Thoracic aorta (tissue), 2 donors: ENCODE measurements at places on chromosomes 2 and 18. TPM values are rescaled to one million over a fixed set of nuclear protein-coding genes. Genes with fewer than 3 reads are reported as not detected.

The SMYD1 gene
- total RNA-seq: not detected

The IL37 gene
- not detected for total RNA-seq

DNA sequence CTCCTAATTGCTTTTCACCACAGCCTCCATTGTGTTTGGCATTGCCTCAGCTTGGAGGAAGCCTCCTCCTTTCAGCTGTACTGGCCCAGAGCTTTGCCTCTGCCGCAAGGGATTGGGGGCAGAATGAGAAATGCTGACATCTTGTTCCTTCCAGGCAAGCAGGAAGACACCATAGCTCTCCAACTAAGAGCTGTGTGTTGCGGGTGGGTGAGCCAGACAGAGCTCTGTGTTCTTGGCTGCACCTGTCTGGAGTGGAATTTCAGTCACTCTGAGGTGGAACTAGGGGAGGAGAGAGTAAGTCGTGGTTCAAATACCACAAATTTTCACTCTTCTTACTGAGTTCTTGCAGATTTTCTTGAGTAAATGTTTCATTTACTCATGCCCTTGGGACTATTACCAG lies 36.6 kb upstream of the KCNF1 start:
- no peaks in the 10 kb centered on the region for H3K4me1 ChIP-seq
- DNase-seq: no peak
- no peaks in the 10 kb centered on the region for H3K36me3 ChIP-seq
- no peaks in the 10 kb centered on the region for H3K27me3 ChIP-seq
- no peak overlapping the region for H3K4me3 ChIP-seq

GRCh38 chr2:184049566-184049965 lies 548.8 kb upstream of the ZNF804A start:
- H3K4me1 ChIP-seq: no peaks in the 10 kb centered on the region
- DNase-seq: no peak
- no peaks in the 10 kb centered on the region for H3K27me3 ChIP-seq
- no peak overlapping the region for H3K4me3 ChIP-seq

The TCF23 gene
- total RNA-seq: not detected
